ENCODE measurements at places on chromosomes 7 and 10.

DNA sequence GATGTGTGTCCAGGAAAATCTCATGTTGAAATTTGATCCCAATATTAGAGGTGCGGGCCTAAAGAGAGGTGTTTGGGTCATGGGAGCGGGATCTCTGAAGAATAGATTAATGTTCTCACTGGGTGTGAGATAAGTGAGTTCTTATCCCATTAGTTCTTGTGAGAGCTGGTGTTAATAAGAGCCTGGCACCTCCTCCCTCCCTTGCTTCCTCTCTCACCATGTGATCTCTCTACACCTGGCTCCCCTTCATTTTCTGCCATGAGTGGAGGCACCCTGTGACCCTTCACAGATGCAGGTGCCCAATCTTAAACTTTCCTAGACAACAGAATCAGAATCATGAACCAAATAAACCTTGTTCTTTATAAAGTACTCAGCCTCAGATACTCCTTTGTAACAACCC lies 19.5 kb downstream of the MTPN start:
- no peak for DNase-seq

- no peak for DNase-seq
Observed at GRCh38 chr7:65931685-65932084, 50.3 kb downstream of the GUSB start.

DNA sequence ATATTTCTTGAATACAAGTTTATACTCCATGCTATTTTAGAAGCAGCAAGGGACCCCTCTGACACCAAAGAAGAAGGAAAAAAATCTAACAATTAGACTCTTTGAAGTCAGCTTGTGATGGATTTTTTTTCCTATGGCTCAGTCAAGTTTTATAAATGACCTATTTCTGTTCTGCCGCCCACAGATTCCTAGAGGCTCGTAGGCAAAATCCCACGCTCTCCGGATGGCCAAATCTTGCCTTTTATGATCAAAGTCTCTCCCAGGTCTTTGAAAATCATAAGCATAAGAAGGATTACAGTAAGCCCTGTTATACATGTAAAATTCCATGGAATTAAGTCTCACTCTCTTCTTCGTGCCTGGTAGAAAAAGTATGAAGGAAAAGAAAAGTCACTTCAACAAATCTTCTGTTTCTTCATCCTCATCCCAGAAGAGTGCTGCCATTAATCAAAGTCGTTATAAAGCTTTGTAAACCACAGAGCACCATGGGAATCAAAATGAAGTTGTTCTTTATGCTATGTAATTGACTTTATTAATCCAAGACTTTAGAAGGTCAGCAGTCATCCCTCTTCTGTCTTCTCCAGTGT lies 33.1 kb downstream of the ASB13 start:
- no peak for DNase-seq

DNA sequence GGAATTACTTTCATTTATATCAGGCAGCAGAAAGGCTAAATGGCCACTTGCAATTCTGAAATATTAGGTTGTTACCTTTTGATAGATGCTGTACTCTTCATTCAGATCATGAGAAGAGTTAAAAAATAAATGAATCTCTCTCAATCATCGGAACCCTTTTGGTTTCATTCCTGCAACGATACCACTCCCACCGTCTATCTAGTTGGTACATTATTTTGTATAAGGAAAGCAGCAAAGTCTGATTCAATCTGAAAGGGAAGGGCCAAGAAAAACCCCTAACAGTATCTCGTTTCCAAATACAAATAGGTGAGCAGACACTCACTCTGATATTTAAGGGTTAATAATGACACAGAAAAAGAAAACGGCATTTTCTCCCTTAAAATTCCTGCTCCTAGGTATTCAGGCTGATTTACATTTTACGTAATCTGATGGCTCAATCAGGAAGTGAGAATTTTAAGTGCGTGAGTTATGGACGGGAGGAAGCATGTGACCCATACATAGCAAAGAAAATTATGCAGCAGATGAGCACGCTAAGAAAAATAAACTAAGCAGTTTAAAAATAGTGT lies 209.4 kb upstream of the KLF14 start:
- no peak for DNase-seq

GRCh38 chr10:122336332-122336731 lies 38.2 kb upstream of the PLEKHA1 start:
- no peak for DNase-seq

GRCh38 chr7:34900891-34901513 lies 136.3 kb downstream of the DPY19L1 start:
- peak; percentile 43 for DNase-seq

DNA sequence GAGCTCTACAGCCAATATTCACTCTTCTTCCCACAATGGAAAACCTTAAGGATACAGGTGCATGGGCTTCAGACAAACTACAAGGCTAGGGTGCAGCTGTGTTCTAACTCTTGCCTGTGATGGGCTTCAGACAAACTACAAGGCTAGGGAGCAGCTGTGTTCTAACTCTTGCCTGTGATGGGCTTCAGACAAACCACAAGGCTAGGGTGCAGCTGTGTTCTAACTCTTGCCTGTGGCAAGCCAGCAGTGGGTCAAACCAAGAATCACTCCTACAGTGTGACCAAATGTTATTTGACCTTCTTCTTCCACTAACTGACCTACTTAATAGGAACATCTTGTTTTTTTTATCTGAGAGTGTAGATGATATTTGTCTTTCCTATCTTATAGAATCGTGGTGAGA lies 7.4 kb downstream of the SORCS1 start:
- DNase-seq, result no peak

- no peak for DNase-seq
Observed at GRCh38 chr10:50511492-50512213, 112.1 kb downstream of the SGMS1 start.

GRCh38 chr7:24883622-24884013 lies 96.4 kb downstream of the OSBPL3 start:
- no peak for DNase-seq

DNA sequence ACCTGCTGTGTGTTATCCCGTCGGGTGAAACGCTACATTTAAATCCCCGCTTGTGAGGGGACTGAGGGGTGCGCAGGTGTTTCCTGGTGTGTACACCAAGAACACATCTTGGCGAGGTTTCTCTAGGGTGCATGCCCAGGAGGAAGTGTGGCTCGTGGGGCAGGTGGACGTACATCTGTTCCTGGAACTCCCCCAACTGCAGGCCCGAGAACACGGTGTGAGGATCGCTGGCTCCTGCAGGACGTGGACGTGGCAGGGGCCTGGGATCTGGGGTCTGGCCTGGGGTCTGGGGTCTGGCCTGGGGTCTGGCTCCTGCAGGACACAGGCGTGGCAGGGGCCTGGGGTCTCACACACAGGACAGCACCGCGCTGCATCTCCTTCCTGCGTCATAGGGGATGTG lies 10.1 kb downstream of the KNDC1 start:
- DNase-seq, result no peak

DNA sequence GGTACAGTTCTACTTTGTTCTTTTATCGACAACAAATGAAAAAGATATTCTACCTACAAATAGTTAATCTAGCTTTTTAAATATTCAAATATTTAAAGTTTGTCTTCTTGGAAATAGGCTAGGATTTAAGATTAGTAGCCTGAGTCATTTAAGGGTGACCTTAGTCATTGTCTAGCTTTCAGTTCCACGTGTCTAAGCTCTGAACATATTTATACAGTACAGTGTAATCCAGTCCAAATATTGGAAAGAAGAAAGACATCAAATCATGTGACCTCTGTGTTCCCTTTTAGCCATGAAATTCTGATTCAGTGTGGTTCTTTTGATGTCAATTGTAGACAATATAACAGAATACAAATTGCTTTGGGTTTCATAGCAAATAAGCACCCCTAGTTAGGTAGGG lies 121.1 kb downstream of the MALRD1 start:
- no peak for DNase-seq

DNA sequence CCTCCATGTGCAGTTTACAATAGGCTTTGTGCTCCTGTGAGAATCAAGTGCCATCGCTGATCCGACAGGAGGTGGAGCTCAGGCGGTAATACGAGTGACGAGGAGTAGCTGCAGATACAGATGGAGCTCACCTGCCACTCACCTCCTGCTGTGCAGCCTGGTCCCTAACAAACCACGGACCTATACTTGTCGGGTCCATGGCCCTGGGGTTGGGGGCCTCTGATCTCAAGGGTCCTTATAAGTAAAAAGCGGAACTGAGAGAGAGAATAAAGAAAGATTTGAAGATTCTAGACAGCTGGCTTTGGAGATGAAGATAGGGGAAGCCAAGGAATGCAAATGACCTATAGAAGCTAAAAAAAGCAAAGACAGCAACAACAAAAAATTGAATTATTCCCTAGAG lies 130.6 kb downstream of the PLXDC2 start:
- no peak for DNase-seq

DNA sequence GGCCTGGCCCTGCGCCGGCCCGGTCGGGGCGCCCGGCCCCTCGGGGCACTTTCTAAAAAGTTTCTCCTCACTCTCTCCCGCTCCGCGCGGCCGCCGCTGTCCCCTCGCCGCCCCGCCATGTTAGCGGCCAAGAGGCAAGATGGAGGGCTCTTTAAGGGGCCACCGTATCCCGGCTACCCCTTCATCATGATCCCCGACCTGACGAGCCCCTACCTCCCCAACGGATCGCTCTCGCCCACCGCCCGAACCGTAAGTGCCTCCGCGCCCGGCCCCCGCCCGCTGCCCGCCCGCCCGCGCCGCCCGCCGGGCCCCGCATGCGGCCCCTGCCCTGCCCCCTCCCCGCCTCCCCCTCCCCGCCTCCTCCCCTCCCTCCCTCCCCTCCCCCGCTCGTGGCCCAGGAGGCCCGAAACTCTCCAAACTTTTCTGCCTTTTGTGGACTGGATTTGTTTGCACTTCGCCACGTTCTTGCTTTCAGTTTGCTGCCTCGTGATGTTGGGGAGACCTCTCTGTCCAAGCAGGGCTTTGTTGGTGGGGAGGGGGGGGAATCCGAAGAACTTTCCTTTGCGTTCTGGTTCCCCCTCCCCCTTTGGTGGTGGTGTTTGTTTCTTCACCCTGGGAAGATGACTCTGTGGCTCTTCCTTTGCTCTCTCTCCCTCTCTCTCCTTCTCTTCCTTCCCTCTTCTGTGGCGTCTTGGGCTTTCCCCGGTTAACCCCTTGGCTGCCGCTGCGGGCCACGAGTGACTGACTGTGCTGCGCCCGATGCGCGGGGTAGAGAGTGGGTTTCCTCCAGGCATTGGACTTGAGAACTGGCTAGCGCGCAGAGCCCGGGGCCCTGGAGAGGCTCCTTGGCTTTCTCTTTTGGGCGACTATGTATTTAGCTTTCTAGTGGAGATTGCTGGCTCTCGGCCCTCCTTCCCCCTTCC lies 1.6 kb downstream of the TCF7L2 start:
- DNase-seq, result peak; percentile 49

DNA sequence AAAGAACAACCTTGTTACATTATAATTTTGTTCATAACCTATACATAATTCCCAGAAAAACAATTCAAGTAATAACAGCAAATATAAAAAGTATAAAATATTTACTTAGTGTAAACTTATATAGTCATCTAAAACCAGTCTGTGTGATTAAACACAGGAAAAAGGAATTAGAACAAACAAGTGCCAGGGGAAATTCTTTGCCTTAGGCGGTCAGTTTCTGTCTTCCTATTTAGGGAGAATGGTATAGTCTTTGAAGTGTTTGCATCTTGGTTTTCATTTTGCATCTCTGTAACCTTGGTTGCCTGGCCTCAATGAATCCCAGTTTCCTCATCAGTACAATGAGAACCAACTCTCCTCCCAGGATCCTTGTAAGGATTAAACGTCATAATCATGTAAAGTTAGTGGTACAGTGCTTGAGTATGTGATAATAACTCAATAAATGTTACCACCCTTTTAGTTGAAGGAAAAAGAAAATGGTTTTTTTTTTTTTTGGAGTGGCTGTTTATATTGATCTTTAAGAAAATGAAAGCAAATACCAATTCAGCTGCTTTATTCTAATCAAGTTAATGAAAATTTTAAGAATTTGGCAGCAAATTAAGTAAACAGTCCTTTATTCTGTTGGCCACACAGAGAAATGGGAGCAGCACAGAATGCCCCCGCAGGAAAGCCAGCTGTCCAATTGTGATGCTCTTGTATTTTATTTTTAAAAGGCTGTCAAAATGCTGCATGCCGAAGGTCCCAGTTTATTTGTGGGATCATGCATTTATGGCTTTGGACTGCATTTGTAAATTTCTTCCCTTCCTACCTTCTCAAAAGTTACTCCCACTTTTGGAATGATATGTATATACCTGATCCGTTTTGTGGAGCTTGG lies 61.8 kb downstream of the SHH start:
- no peak for DNase-seq

DNA sequence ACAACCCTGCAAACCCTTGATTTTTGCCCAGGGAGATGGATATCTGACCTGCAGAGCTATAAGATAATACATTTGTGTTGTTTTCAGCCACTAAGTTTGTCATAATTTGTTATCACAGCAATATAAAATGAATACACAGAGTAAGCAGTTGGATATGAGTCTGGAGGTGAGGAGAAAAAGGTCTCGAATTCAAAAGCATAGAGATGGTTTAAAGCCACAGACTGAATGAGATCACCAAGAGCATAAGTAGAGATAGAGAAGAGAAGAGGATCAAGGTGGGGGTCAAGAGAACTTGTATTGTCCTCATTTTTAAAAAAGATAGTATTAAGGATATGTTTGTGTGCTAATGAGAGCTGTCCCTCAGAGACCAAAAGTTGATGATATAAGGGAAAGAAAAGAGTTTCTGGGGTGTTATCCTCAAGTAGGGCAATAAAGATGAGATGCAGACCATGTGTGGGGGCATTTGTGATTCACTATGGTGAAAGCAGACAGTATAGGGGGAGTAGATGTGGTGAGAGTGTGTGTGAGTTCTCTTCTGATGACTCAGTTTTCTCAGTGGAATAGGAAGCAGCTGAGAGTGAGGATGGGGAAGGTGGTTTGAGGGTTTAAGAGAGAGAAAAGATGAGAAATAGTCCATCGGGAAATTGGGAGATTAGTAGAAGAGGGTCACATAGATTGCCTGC lies 25.8 kb upstream of the PCGF5 start:
- DNase-seq, result no peak

DNA sequence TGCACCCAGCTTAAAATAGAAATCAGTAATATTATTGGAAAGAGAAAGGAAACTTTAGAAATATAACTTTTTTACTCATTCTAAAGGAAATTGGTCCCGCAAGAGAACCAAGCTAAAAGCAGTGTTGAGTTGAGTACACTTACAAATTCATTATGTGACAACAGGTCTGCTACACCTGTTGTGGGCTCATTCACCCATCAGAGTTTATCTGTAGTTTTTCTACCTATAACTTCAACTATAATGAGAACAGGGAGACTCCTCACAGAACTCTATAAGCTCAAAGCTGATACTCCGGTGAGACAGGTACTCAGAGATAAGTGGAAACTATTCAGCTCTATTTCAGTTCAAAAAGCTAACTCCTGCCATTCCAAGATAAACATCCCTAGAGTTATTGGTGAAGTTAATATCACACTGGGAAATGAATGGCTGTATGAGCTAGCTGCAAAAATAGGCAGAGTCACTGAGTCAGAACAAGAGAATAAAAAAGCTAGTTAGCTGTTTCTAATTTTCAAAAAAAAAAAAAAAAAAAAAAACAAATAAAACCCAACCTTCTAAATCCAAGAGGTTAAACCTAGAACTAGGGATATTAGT lies 121.3 kb downstream of the PPP1R3A start:
- DNase-seq, result no peak

Data from GM13976 (cell line).